ENCODE measurements at places on chromosomes 16 and 17. TPM values are rescaled to one million over a fixed set of nuclear protein-coding genes. Genes with fewer than 3 reads are reported as not detected.
A peak's percentile ranks its signal among the peaks of the same experiment; 100 is the strongest.

DNA sequence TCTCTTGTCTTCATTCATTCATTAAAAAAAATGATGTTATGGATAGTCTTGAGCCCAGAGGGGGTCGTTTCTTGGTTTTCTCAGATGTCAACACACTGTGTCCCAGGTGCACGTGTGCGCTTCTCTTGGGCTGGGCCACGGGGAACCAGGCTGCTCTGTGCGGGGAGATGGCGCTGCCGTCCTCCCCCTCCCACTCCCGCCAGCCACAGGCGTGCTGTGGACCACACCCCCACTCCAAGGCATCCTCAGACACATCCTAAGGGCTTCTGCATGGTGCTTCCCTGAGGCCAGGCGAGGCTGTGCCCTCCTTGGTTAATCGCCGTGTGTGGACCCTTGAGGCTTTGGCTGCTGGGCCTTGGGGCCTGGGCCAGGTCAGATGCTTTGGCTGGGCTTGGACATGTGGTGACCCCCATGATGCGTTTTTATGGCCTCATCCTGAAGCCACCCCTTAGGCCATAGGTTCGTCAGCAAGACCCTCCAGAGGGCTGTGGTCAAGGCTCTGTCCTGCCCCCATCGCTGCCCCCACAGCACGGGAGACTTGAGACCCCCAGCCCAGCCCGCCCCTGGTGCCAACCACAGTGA, 245.7 kb upstream of the CIBAR2 start:
- DNase-seq = no peak

GRCh38 chr16:87380881-87381280, 2.7 kb downstream of the FBXO31 start:
- DNase-seq = no peak

DNA sequence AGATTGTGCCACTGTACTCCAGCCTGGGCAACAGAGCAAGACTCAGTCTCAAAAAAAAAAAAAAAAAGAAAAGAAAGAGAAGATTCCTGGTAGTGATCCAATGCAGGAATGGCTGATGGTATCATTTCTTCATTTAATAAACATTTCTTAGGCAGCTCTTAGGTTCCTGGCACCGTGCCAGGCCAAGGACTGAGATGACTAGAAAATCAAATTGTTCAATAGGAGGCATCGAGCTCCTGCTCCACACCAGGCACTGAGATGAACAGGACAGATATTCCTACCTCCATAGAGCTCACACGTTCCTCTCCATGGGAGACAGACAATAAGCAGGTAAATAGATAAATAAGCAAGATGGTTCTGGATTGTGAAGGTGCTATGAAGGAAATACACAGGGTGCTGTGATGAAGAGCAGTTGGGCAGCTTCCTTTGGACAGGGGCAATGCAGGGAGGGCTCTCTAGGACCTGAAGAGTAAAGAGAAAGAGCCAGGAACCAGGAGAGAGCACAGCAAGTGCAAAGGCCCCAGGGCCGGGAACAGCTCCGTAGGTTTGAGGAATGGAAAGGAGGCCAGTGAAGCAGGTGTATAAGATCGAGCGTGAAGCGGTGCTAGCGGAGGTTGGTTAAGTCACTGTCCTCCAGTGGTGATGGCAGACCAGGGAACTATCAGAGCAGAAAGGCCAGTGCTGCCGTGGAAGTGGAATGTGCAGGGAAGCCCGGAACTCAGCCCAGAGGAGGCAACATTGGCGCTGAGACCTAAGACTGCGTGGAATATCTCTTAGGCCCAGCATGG, 26.5 kb upstream of the CRHR1 start:
- DNase-seq = no peak

- DNase-seq = no peak
Observed at GRCh38 chr17:73765824-73766563, 121.7 kb upstream of the SDK2 start.

DNA sequence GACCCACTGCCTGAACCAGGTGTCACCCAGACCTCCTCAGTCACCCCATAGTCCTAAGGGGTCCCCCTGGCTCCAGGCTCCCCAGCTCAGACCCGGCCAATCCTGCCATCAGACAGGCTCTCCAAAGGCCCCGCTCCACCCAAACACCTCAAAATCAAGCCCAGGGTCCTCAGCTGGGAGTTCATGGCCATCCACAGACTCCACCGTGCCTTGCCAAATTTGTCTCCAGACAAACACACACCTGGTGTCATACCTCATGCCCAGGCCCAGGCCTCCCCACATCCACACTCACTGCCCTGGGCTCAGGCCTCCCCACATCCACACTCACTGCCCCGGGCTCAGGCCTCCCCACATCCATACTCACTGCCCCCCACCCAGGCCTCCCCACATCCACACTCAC, 12.5 kb downstream of the RPH3AL start:
- DNase-seq = no peak

The ZFP3 gene
- 0.19 TPM for total RNA-seq

The TSPAN10 gene
- total RNA-seq = 70.6 TPM

The DNAI2 gene
- total RNA-seq = not detected

GRCh38 chr17:6135236-6135635, 65.1 kb downstream of the WSCD1 start:
- DNase-seq = no peak

The MARF1 gene
- total RNA-seq = 15.9 TPM

GRCh38 chr16:85860413-85861094, 38.4 kb upstream of the IRF8 start:
- DNase-seq = no peak

GRCh38 chr17:60395508-60396065, 3.7 kb upstream of the USP32 start:
- DNase-seq = no peak

GRCh38 chr16:78092758-78093157, 6.7 kb upstream of the WWOX start:
- DNase-seq = no peak

DNA sequence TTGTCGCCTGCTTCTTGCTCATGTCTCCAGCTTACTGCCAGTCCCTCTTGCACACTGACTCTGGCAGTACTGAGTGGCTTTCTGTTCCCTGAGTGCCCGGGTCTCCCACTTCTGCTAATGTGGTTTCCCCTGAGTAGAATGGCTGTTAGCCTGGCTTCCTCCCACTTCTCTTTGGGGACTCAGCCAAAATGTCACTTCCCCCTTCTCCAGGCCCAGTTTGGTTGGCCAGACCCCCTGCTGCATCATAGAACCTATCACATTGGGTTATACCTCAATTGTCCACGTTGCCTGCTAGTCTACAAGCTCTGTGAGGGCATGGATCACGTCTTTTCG, 304.4 kb downstream of the HS3ST3B1 start:
- no peak for DNase-seq

DNA sequence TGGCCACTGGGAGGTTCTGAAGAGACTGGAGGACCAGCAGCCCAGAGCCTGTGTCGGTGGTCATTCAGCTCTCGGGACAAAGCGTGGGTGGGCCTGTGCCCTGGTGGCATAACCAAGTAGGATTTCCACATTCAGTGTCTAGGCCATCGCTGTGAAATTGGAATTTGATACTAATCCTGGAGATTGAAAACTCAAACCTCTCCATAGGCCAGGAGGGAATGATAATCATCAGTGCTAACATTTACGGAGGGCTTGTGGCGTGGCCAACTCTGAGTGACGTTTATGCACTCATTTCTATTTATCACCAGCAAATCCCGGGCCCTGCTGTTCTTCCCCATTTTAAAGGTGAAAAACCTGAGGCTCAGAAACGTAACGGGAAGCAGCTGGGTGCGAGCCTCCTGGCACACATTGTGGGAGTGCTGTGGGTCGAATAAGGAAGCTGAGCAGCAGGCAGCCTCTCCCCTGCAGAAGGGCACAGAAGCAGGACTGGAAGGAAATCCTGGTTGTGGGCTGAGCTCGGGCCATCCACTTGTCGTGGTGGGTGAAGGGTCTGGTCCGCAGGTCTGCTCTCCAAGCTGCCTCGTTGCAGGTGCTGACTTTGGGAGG, 33.1 kb downstream of the RAI1 start:
- no peak for DNase-seq

The RUNDC1 gene
- total RNA-seq = 7.2 TPM

- no peak for DNase-seq
Observed at GRCh38 chr17:21186399-21187187, 27.4 kb downstream of the TMEM11 start.

The TCAP gene
- 0.53 TPM for total RNA-seq

DNA sequence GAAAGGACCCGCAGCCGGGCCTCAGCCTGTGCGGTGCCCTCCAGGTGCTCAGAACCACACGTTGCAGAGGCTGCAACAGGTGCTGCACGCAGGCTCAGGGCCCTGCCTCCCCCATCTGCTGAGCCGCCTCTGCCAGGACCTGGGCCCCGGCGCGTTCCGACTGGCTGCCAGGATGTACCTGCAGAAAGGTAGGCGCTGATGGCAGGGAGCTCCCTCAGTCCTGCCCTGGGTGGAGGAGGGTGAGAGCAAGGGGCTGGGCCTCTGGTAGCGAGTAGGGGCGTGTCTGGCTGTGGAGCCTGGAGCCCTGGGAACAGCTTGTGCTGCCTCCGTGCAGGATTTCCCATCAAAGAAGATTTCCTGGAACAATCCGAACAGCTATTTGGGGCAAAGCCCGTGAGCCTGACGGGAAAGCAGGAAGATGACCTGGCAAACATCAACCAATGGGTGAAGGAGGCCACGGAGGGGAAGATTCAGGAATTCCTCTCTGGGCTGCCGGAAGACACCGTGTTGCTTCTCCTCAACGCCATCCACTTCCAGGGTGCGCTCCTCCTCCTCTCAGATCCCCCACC, 4.4 kb downstream of the SERPINF2 start:
- no peak for DNase-seq

The CASKIN1 gene
- 0.67 TPM for total RNA-seq

- DNase-seq = no peak
Observed at GRCh38 chr17:3977387-3977786, 13.2 kb upstream of the ATP2A3 start.

DNA sequence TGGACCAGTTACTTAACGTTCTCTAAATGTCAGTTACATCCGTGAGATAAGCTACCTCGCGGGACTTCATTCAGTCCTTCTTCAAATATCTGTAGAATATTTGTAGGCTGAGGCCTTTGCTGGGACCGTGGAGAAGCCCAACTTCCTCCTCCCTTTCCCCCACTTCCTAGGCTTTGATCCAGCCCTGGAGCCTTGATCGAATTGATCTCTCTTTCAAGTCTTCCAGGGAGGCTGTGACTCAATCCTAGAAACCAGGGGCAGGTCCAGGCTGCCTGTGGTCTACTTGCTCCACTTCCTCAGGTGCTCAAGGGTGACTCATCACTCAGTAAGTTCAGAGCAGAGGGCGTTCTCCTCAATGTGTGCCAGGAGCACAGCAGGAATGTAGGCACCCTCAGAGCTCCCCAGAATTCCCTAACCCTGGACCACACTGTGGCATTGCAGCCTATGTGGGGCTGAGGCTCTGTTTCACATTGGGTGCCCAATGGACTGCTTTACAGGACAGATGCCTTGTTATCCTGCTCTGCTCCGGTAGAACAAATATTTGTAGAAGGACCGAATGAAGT, 11.2 kb upstream of the CEP20 start:
- DNase-seq = no peak

The KRTAP9-2 gene
- total RNA-seq = not detected

DNA sequence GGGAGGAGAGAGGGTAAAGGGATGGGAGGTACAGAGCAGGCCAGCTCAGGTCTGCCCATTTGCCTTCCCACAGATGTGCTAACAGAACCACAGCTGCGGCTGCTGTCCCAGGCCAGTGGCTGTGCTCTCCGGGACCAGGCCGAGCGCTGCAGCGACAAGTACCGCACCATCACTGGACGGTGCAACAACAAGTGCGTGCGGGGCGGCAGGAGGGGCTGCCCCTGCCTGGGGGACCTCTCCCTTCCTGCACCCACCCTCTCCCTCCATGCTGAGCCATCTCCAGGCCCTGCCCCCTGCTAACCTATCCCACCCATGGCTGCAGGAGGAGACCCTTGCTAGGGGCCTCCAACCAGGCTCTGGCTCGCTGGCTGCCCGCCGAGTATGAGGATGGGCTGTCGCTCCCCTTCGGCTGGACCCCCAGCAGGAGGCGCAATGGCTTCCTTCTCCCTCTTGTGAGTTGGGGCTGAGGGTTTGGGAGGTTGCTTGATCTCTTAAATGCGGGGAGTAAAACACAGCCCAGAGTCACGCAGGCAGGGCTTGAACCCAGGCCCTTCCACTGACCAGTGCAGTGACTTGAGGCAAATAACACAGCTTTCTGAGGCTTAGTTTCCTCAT, 1.2 kb downstream of the EPX start:
- DNase-seq = peak; percentile 25

GRCh38 chr17:6574687-6575595, 18.6 kb upstream of the PITPNM3 start:
- no peak for DNase-seq

- peak; percentile 71 for DNase-seq
Observed at GRCh38 chr17:48954300-48954755, 9.7 kb upstream of the SNF8 start.

DNA sequence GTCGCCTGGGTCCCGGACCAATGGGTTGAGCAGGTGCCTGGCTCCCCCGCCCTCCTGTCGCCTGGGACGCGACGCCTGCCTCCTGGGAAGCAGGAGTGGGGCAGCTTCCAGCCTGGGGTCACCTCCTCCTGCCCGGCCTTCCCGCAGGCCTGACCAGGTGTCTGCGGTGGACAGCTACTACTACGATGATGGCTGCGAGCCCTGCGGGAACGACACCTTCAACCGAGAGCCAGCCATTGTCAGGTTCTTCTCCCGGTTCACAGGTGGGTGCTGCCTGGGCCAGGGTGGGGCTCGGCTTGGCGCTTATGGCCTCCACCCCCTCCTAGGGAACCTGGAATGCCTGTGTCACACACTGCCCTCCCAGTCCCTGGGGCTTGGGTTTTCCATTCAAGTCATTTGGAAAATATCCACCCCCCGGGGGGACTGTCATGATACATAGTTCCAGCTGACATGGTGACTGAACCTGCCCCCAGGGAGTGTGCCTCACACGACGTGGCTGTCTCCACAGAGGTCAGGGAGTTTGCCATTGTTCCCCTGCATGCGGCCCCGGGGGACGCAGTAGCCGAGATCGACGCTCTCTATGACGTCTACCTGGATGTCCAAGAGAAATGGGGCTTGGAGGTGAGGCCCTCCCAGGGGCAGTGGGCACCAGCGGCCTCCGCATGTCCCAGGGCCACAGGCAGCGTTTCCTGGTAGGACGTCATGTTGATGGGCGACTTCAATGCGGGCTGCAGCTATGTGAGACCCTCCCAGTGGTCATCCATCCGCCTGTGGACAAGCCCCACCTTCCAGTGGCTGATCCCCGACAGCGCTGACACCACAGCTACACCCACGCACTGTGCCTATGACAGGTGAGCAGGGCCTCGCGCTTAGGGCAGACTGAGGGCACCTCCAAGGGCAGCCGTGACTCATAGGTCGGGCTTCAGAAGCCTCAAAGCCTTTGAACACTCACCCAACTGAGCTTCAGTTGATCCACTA, 2.3 kb downstream of the DNASE1 start:
- no peak for DNase-seq

GRCh38 chr17:17603178-17603894, 11.8 kb upstream of the PEMT start:
- DNase-seq = no peak

DNA sequence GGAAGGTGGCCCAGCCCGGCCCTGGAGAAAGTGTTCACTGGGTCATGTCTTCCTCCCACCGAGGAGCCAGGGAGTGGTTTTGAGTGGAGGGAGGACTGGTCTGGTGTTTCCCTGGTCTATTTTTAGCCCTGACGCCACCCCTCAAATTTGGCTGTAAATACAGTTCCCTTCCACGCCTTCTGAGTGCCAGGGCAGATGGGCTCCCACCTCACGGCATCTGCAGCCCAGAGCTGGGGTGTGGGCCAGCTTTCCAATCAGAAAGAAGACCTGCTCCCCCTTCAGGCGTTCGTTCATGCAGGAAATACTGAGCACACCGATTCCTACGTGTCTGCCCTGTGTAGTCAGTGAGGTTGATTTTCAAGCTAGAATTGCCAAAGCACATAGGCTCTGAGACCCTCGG, 53.7 kb downstream of the SNX20 start:
- peak; percentile 6 for DNase-seq

GRCh38 chr17:78114831-78115723, 13.5 kb downstream of the TMC6 start:
- no peak for DNase-seq
